ENCODE measurements at places on chromosomes 12 and 14.

DNA sequence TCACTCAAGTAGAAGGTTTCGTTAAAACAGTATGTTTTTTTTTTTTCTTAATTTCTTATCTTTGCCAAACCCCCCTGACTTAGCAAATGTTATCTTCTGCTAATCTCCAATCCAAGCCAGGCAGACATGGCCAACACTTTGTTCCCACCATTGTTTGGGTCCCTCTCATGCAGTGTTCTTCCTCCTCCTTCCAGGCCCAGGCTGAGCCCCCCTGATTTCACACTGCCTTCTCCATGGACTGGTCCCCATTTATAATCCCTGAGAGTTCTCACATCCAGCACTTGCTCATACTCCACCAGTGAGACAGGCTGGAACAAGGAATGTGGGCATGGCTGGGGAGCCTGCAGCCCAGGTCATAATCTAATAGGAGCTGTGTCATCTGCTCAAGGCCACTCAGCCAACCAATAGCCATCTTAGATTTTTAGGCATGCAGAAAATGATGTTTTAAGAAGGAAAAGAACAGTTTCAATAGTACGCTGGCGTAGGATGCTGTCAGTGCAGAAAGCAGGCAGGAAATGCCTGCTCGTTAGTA is 238.4 kb upstream of the CCDC196 start:
- no peak for DNase-seq

DNA sequence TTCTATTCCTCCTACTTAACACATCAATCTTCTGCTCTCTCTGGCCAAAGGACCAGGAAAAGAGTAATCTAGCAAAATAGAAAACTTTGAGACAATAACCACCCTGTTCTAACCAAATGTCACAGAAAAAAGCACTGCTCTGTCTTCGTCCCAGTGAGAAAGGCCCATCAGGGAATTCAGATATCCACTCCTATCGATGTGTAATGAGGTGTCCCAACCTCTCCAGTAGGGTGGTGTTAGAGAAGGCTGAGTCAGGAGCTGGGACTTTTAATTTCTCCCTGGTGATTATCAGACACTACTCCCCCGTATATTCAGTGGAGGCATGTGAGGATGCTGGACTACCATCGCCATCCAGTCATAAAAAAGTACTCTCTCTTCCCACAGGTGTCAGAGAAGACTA is 130.3 kb downstream of the TMTC3 start:
- DNase-seq: no peak

- no peak for DNase-seq
These were observed 161.7 kb upstream of the RMST start for GRCh38 chr12:97300891-97301290.

DNA sequence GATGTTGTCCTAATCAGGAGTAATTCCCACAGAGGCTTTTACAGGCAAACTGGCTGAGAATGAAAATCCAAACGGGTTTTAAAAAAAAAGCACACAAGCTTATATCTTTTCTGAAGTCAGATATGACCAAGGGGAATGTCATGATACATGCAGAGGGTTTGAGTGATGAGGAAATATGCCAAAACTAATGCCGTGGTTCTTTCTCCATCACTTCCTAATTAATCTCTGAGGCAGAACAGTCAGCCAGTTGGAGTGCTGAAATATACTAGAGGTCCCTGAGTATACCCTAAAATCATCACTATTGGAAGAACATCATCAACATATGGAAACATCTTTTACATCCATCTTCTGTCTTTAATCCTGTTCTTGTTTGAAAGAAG is 160.8 kb upstream of the FAR2 start:
- DNase-seq: no peak

DNA sequence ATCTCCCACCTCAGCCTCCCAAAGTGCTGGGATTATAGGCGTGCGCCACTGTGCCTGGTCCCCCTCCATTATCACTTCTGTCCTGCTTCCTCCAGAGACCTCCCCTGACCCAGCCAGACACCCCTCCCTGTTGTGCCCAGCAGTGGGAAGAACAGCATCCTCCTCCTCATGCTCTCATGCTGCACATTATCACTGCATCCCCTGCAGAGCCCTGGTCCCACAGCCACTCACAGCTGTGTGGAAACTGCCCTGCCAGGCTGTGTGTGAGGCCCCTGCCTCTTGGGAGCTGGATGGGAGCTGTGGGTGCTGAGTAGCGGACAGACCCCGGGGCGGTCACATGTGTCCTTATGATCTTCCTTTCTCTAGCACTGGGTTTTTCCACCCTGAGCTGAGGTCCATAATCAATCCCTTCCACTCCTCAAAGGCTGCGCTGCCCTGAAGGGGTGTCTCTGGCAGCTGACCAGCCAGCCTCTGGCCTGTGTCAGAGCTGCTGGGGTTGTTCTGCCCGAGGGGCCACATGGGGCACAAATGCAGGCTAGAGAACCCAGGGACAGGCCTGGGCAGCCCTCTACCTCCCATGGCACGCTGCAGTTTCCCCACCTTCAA is 9.2 kb downstream of the HIP1R start:
- DNase-seq: no peak

- DNase-seq: no peak
These were observed 358.6 kb downstream of the EGLN3 start for GRCh38 chr14:33592297-33592696.

DNA sequence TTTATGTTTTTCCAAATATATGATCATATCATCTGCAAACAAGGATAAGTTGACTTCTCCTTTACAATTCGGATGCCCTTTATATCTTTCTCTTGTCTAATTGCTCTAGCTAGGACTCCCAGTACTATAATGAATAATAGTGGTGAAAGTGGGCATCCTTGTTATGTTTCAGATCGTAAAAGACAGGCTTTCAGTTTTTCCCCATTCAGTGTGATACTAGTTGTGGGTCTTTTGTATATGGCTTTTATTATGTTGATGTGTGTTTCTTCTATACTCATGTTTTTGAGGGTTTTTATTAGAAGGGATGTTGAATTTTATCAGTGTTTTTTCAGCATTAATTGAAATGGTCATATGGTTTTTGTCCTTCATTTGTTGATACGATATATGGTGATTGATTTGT is 97.3 kb downstream of the FUT8 start:
- DNase-seq: no peak

- DNase-seq: no peak
These were observed 757 bp downstream of the SLC25A3 start for GRCh38 chr12:98594050-98594835.

DNA sequence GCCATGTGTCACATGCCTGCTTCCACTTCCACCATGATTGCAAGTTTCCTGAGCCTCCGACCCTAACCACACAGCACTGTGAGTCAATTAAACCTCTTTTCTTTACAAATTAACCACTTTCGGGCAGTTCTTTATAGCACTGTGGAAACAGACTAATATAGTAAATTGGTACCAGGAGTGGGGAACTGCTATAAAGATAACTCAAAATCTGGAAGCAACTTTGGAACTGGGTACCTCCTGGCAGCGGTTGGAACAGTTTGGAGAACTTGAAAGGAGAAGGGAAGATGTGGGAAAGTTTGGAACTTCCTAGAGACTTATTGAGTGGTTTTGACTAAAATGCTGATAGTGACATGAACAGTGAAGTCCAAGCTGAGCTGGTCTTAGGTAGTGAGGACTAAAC is 436.1 kb downstream of the TMEM121 start:
- DNase-seq: no peak

GRCh38 chr14:88384718-88385117 is 739 bp upstream of the SPATA7 start:
- DNase-seq: no peak

- DNase-seq: no peak
These were observed 26.9 kb downstream of the SIX1 start for GRCh38 chr14:60622210-60622916.

DNA sequence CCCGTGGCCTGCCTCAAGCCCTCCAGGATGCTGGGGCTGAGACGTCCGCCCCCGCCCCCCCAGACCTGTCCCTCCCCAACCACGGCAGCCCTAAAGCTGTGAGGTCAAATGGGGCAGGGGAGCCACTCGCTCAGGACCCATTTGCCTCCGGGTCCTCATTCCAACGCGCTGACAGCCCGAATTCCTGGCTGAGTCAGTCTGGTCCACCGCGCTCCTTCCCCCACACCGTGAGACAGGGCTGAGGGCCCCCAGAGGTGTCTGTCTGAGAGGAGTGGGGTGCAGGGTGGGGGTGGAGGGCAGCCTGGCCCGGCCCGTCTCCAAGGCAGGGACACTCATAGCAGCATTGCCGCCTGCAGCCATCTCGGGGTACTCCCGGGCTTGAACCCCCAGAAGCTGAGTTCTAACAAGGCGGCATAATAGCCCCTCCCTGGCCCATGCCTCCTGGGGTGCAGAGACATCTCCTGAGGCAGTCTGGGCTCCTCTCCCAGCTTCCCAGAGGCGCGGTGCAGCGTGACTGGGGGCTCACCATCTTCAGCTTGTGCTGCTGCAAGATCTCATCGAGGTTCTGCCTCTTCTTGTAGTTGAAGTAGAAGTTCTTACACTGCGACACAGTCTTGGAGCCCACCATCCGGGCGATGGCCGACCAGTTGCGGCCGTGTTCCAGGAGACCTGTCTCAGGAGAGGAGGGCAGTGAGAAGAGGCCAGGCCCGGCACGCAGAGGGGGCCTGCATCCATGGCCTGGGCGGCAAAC is 90.5 kb downstream of the RFLNA start:
- DNase-seq: no peak

DNA sequence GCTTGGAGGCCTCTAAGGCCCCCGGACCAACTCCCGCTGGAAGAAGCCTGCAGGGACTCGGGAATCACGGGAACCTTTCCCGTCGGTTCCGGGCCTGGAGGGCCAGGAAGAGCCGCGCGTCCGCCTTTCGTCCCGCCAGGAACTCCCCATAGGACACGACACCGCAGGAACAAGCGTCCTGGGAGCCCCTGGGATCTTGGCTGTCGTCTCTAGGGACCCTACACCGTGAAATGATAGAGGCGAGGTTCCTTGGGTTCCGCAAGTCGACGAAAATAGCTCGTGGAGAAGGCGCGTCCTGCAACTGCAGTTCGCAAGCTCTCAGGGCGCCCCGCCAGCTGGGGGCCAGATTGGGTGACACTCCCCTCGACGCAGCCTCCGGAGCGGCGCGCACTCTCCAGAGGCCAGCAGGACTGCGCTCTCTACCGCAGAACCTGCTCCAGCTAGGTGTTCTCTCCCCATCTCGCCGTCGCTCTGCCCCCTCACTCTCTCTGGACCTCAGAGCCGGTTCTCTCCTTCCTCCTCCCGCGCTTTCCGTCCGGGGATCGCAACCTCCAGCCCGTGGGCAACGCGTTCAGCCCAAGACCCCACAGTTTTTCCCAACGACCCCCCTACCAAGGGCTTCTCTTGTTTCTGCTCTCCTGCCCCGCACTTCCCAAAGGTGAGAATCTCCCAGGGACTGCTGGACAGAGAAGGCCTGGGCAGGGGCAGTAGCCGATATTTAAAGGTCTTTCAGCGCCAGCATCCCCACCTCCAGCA is 776 bp downstream of the BMP4 start:
- DNase-seq: no peak

DNA sequence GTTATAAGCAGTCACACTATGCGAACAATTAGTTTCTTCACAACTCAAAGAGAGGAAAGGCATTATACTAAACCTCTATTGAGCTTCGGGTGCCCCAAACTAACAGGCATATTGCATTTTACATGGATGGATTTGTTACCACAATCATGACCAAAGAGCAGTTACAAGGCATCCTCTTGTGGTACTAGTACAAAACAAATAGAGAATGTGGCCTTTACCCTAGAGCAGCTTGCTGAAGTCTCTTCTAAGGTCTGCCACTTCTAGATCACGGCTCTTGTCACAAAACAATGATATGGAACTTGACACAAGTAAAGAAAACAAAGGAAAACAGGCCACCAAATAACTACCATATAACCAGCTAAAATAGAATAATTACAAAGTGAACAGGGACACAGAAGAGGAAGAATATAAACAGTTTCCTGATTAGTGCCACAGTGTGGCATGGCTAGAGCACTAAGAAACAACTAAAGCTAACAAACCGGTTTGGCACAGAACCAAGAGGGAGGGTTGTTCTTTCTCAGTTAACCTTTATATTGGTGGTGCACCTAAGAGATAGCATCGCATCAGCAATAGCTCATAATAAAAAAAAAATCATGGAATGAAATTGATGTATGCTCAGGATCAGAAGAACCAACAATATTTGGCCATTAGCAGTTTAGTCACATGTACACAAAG is 209.7 kb upstream of the ATP2B1 start:
- no peak for DNase-seq

GRCh38 chr12:122018457-122018856 is 3.2 kb upstream of the BCL7A start:
- no peak for DNase-seq

DNA sequence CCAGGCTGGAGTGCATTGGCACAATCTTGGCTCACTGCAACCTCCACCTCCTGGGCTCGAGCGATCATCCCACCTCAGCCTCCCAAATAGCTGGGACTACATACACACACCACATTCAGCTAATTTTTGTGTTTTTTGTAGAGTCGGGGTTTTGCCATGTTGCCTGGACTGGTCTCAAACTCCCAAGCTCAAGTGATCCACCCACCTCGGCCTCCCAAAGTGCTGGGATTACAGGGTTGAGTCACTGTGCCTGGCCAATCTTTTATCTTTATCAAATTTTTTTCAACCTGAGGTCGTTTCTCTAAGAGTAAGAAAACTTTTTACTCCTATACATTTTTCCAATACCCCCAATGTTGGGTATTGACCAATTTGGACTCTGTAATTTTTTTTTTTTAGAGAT is 40.0 kb upstream of the NAP1L1 start:
- no peak for DNase-seq

- DNase-seq: peak; percentile 66
These were observed 7.8 kb downstream of the ZDHHC22 start for GRCh38 chr14:77133720-77134338.

All from right renal cortex interstitium (tissue), 3 donors.